ENCODE measurements at places on chromosomes 12 and 14.

- DNase-seq: no peak
Observed at GRCh38 chr14:59297071-59297776, 108.8 kb downstream of the DAAM1 start.

GRCh38 chr14:72261068-72261467, 328.8 kb downstream of the RGS6 start:
- no peak for DNase-seq

- no peak for DNase-seq
Observed at GRCh38 chr14:67285876-67286452, 44.7 kb downstream of the PALS1 start.

- no peak for DNase-seq
Observed at GRCh38 chr12:66624806-66625205, 54.1 kb downstream of the GRIP1 start.
